ENCODE measurements at places on chromosomes 1 and 21. TPM values are rescaled to one million over a fixed set of nuclear protein-coding genes. Genes with fewer than 3 reads are reported as not detected.

Gene WDR64
- total RNA-seq: not detected

- no peak for DNase-seq
Measured at GRCh38 chr1:27127419-27127818, 27.5 kb downstream of the SLC9A1 start.

- DNase-seq: peak; percentile 79
Measured at GRCh38 chr1:20404466-20404865, 81.5 kb downstream of the CAMK2N1 start.

GRCh38 chr1:94862718-94863117 is 42.6 kb downstream of the SLC44A3 start:
- no peak for DNase-seq

GRCh38 chr1:67338642-67339041 is 31.0 kb downstream of the IL12RB2 start:
- no peak for DNase-seq

DNA sequence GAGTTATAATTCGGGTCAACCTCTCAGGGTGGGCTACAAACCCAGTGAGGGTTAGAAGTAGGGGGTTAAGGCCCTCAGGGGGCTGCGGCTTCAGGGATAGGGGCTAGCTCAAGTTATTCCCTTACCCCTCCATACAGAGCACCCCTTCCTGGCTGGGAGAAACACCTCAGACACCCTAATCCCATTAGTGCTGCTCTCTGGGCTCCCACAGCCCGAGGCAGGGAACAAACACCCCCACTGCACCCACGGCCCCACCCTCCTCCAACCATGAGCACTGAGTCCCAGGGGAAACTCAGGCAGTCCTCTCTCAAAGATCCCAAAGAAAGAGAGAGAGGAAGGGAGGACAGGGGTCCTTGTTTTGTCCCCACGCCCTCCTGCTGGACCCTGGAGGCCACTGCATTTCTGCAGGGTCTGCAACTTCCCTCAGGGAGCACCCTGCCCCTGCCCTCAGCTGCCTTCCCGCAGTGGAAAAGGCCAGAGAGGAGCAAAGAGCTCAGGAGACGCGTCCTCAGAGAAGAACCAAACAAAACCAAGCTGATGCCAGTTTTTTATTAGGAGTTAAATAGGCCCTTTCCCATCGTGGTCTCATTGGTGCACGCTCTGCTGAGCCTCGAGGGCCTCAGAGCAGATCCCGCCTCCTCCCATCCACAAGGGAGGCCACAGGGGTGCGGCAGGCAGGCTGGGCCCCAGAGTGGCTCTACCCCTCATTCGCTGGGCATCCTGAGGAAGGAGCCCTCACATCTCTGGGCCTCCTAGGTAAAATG is 1.4 kb upstream of the S100A4 start:
- no peak for DNase-seq

- DNase-seq: no peak
Measured at GRCh38 chr1:11279630-11280029, 6.6 kb downstream of the UBIAD1 start.

- no peak for DNase-seq
Measured at GRCh38 chr21:29376556-29376955, 77.8 kb downstream of the BACH1 start.

- no peak for DNase-seq
Measured at GRCh38 chr1:184157394-184157742, 105.8 kb downstream of the TSEN15 start.

DNA sequence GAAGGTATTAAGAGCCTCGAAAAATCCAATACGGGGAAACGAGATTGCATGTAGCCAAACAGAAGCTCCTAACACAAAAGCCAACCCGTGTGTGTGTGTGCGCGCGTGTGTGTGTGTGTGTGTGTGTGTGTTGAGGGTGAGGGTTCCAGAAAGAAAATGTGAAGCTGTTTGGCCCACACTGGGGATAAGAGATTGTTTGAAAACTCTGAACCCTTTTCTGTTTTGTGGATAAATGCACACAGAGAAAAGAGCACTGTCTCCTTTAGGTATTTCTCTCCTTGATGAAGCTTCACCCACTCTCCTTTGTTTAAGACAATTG is 1.9 kb downstream of the WLS start:
- no peak for DNase-seq

DNA sequence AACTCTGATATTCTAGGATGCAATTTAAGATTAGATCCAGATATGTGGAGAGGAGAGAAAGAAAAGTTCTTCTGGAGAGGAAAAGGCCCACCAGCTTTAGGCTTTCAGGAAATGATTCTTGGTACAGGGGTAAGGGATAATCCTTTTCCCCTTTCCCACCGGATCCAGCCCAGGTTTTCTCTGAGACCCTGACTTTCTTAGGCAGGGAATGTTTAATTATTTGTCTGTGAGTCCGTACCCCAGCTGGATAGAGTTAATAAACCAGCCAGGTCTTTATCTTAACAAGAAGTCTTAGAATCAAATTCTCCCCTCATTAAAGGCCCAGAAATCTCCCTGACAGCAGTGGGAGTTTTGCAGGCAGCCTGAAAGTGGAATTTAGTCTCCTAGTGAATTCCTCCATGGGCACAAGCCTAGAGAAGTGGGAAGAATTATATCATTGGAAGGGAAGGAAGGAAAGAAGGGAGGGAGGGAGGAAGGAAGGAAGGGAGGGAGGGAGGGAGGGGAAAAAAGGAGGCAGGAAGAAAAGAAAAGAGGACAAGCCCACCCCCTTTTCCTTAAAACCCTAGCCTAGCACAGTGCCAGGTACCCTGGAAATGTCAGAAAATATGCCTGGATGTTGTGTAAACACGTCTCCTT is 189.0 kb downstream of the PLPP3 start:
- DNase-seq: no peak

Gene SDCCAG8
- total RNA-seq: 34.9 TPM

Gene ZSWIM5
- 25.1 TPM for total RNA-seq

GRCh38 chr1:86646256-86646655 is 58.1 kb upstream of the SH3GLB1 start:
- no peak for DNase-seq

DNA sequence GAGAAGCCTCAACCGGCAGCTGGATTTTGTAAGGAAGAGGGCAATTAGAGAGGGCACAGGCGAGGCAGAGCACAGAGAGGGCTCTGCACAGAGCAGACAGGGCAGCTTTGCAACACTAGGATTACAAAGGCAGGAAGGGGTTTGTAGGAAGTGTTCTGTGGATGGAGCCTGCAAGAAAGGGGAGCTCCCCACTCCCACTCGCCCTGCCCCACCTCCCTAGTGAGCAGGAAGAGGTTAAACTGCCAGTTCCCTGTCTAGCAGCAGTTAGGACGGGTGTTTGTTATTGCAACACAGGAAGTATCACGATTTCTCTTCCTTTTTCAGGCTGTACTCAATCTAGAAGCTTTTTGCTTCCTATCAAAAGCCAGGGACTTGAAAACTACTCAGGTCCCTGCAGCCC is 63.3 kb upstream of the LRRC8D start:
- DNase-seq: no peak

DNA sequence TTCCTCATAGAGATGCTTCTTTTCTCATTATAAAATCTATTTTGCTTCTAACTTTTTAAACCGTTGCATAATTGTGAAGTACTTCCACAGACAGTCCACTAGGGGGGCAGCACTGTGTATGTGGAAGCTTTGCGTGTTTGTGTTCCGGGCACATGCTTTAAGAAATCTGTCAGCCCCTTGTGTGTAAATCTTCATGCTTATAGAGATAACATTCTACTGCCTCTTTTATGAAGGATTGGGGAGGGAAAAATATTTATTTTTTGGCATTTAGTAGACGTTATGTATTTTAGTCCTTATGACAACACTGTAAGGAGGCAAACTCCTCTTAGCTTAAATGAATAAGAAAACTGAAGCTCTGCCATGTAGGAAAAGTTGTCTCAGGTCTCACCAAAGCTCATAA is 157.3 kb upstream of the PTGFR start:
- DNase-seq: no peak

Gene LYPD8
- not detected for total RNA-seq

DNA sequence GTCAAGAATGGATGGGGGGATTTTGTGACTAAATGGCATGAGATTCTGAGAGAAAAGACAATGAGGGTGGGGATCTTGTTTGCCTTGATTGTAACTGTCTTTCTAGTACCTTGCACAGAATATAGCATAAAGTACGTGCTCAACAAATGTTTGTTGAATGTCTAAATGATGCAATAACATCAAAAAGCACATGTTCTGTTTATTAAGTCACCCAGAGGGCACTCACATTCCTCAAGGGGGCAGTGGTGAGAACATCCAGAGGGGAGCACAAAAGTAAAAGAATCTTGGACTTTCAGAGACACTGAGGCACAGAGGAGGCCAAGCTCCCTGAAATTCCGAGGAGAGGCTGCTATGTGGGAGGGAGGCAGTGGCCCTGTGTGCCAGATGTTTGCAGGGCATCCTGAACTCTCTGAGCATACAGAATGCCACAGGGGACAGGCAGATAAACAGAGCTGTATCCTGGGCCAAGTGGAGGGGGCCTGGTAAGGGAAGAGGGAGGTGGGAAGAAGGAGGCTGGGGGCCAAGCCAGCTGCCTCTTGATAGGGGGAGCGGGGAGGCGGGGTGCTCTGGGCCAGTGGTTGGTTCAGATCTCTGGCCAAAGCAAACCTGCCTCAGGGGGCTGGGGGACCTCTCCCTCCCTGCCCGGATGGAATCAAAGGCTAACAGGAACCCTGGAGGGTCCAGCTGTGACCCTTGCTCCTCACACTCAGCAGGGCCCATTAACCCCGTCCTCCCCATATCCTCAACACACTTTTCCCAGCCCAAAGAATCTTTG is 6.5 kb upstream of the ATP1A2 start:
- DNase-seq: no peak

DNA sequence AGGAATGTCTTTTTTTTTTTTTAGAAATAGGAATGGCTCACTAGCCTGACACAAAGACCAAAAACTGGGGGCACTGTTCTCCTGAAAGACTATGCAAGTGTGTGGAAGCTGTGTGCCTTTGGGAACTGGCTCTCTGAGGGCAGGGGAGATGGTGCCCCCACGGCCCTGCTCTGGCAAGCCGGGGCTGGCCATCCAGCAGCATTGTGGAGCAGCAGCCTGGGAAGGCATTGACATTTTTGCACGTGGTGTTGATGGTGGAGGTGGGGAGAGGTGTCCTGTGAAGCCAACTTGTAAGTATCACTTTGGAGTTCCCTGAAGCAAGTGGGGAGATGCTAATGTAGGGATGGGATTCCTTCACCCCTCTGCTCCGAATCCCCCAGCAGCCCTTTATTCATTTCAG is 460.1 kb downstream of the RPS6KC1 start:
- DNase-seq: no peak

Gene ADORA1
- total RNA-seq: 19.1 TPM

Gene APOBEC4
- not detected for total RNA-seq

DNA sequence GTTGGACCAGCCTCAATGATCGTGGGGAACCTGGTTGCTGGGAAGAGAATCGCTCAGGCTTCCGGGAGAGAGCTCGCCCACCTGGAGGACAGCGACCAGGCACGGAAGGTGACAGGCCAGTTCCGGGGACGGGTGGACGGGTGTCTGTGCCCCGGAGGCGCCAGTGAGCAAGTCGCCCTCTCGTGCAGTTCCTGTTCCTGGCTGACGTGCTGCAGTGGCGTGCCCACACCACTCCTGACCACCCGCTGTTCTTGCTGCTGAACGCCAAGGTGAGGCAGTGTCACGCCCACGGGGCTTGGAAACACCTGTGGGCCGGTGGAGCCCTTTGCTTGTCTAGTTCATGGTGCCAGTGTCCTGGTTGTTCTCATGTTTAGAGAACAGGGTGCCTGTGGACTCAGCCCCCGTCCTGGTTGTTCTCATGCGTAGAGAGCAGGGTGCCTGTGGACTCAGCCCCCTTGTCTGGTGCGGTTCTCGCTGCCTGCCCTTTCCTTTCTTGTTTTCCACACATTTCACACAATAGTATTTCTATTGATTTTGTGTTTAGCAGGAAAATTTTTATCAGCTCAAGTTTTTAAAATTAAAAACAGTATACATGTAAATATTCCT is 53.1 kb downstream of the S100B start:
- DNase-seq: no peak

GRCh38 chr1:21630571-21631343 is 38.4 kb downstream of the RAP1GAP start:
- DNase-seq: no peak

DNA sequence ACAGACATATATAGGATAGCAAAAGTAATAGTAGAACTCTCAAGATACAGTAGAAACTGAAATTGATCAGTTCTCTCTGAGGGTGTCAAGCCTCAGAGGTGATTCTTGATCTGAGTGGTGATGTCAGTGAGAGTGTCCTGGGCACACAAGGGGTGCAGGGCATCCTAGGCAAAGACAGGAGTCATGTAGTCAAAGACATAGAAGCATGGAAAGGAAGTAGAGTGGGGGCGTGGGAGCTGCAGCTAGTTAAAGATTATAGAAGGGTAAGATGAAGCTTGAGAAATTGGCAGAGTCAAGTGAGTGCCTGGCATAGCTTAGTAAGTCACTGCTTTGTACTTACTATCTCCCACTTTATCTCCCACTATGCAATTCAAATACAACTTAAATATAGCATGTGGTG is 22.8 kb downstream of the CDC7 start:
- DNase-seq: no peak

DNA sequence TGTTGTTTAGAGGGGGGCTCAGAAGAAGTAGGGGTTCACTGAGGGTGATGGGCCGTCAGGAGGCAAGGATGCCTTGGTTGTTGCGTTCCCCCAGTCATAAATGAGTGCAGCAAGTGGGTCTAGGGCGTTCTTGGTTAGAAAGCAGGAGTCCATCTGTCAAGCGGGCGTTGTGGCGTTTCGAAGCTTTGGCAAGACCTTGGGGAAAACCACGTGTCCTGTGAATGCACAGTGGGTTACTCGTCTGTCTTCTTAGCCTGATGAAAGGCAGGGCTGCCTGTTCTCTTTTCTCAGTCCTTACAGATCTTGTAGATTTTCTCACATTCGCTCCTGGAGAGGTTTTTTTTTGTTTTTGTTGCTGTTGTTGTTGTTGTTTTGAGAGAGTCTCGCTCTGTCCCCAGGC is 6.3 kb upstream of the ZNF496 start:
- DNase-seq: peak; percentile 77

GRCh38 chr1:18644973-18645746 is 14.5 kb downstream of the PAX7 start:
- DNase-seq: no peak

Gene VSIG8
- 0.18 TPM for total RNA-seq

DNA sequence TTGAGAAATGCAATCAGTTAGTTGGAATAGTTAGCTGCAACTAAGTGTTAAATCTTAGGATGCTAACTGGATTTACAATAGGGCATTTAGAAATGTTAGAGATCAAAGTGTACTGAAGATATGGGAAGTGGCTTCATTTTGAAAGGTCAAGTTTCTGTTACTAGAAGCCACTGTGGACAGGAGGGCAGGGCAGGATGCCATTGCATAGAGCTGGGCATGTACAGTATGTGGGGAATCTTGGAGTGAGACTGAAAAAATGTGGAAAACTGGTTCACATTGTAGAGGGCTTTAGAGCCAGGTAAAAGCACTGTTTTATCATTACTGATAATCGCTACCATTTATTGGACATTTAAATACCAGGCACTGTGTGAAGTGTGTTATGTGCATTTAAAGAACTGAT is 31.0 kb downstream of the ARID1A start:
- no peak for DNase-seq

- no peak for DNase-seq
Measured at GRCh38 chr1:8426996-8427395, 109.1 kb downstream of the SLC45A1 start.

GRCh38 chr1:65687428-65688214 is 105.1 kb upstream of the PDE4B start:
- DNase-seq: peak; percentile 79

GRCh38 chr1:173050865-173051264 is at the start of gene TNFSF18:
TNFSF18 (minus strand) TSS chr1:173050941; CDS start chr1:173050896, 45 bp downstream.
- DNase-seq: no peak

GRCh38 chr1:200448034-200448762 is 38.4 kb upstream of the ZNF281 start:
- DNase-seq: no peak

All from cerebellum (tissue), 4 donors.